ENCODE measurements at places on chromosomes 12 and 14. TPM values are rescaled to one million over a fixed set of nuclear protein-coding genes. Genes with fewer than 3 reads are reported as not detected.

Gene NRIP2
- not detected for total RNA-seq

Gene CLEC1B
- not detected for total RNA-seq

Gene NGB
- total RNA-seq: not detected

Gene MED13L
- 42.4 TPM for total RNA-seq

Gene KLRC2
- not detected for total RNA-seq

Gene PTPRR
- total RNA-seq: not detected

Gene FAM181A
- total RNA-seq: not detected

Gene CLEC4C
- total RNA-seq: not detected

Gene FSCB
- total RNA-seq: not detected

Gene TMTC1
- not detected for total RNA-seq

Gene USP15
- 95.5 TPM for total RNA-seq

Gene SFSWAP
- 51.3 TPM for total RNA-seq

Gene FLRT2
- not detected for total RNA-seq

Gene CDCA3
- total RNA-seq: 106 TPM

Gene KCNJ8
- total RNA-seq: not detected

Gene GZMH
- 86.1 TPM for total RNA-seq

Gene OR9K2
- not detected for total RNA-seq

Gene JDP2
- 2.8 TPM for total RNA-seq

Gene CIROP
- not detected for total RNA-seq

Gene FAIM2
- 0.42 TPM for total RNA-seq

Gene ATF1
- 48.5 TPM for total RNA-seq

Gene TMEM52B
- total RNA-seq: not detected

Gene NOS1
- total RNA-seq: not detected

Gene SLC39A9
- total RNA-seq: 54.5 TPM

Gene OR4E1
- total RNA-seq: 0.10 TPM

Gene CCDC177
- not detected for total RNA-seq

Gene OR6C75
- not detected for total RNA-seq

Gene CPM
- 50.5 TPM for total RNA-seq

Gene PAN2
- total RNA-seq: 85.4 TPM

Gene GPHB5
- total RNA-seq: not detected

Gene TAMALIN
- 14.7 TPM for total RNA-seq

Gene TRMT61A
- 6.7 TPM for total RNA-seq

Gene NPC2
- total RNA-seq: 38.0 TPM

Gene GYS2
- total RNA-seq: not detected

Gene CMA1
- 2.1 TPM for total RNA-seq

Gene PLEKHG7
- total RNA-seq: not detected

Gene FAM186B
- not detected for total RNA-seq

Gene SSTR1
- total RNA-seq: not detected

Gene KICS2
- total RNA-seq: 13.3 TPM

Gene CCDC197
- not detected for total RNA-seq

Gene NEUROD4
- not detected for total RNA-seq

Gene AMDHD1
- total RNA-seq: 0.52 TPM

Gene ERBB3
- 1.0 TPM for total RNA-seq

Gene PAWR
- 5.6 TPM for total RNA-seq

Gene SLC17A8
- not detected for total RNA-seq

Gene DHH
- 0.07 TPM for total RNA-seq

Gene MAP3K9
- 5.6 TPM for total RNA-seq
